ENCODE measurements at places on chromosomes 2 and 18. TPM values are rescaled to one million over a fixed set of nuclear protein-coding genes. Genes with fewer than 3 reads are reported as not detected.

Gene SERPINB10
- not detected for polyA plus RNA-seq

DNA sequence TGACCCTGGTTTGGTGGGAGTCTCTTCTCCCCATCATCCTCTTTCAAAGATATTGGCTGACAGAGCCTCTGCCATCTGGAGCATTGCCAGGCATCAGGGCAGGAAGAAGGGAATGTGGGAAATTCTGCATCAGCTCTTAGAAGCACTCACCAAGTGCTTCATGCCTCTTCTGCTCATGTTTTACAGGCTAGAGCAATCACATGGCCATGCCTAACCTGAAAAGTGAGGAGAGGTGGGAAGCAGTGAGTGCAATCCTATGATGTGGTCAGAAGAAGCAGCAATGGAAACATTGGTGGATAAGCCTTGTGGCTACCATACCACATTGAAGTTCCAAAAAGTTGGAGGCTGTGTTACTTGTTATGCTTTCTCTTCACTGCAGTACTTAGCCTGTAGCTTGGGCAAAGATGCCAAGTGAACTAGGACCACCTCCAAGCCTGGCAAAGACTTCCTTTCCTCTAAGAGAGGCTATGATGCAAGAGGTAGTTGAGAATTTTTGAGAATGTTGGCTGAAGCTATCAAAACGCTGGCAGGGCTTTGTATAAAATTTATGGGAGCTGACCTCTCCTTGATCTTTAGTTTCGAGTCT lies 64.1 kb downstream of the BCL2L11 start:
- no peak for DNase-seq

Gene ANKRD23
- 1.5 TPM for polyA plus RNA-seq

- DNase-seq = no peak
Observed at GRCh38 chr2:62800618-62801017, 95.1 kb downstream of the EHBP1 start.

DNA sequence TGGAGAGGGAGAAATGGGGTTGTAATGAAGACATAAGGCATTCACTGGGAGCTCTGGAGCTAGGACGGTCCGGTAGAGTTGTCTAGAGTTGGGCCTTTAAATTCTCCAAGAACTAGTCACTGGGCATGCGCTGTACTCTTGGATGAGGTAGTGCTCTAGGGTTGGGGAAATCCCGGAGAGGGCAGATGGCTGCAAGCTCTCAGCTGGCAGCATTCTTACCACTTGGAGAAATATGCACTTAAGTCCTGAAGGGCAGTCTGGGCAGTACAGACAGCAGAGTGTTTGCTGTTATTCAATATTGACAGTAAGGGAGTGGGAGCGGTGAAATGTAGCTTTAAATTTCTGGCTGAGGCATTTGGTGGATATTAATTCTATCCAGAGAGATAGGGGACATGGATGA lies 214.6 kb downstream of the RDH14 start:
- no peak for DNase-seq

GRCh38 chr2:178246696-178247095 lies 52.4 kb downstream of the OSBPL6 start:
- DNase-seq = no peak

Gene NOSTRIN
- 84.9 TPM for polyA plus RNA-seq

- no peak for DNase-seq
Observed at GRCh38 chr2:132489150-132489549, 72.5 kb downstream of the GPR39 start.

- no peak for DNase-seq
Observed at GRCh38 chr2:75574106-75574505, 13.4 kb upstream of the EVA1A start.

DNA sequence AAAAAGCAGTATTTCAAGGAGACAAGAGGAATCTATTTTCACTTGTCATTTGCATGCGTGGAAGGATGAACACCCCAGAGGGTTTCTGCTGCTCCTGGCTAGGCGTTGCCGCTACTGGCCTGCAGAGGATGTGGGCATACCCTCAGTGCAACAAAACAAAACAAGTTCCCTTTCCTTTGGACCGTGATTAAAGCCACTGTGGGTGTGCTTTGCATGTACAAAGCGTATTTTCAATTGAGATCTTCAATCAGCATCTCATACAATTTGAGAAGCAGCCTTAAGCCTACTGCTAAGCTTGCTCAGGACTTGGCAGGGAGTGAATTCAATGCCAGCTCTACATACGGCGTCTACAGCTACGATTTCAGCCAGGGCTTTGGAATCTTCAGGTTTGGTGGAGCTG lies 298.4 kb downstream of the LPIN1 start:
- DNase-seq = no peak

GRCh38 chr2:190469771-190470170 lies 61.6 kb downstream of the MFSD6 start:
- DNase-seq = peak; percentile 40

DNA sequence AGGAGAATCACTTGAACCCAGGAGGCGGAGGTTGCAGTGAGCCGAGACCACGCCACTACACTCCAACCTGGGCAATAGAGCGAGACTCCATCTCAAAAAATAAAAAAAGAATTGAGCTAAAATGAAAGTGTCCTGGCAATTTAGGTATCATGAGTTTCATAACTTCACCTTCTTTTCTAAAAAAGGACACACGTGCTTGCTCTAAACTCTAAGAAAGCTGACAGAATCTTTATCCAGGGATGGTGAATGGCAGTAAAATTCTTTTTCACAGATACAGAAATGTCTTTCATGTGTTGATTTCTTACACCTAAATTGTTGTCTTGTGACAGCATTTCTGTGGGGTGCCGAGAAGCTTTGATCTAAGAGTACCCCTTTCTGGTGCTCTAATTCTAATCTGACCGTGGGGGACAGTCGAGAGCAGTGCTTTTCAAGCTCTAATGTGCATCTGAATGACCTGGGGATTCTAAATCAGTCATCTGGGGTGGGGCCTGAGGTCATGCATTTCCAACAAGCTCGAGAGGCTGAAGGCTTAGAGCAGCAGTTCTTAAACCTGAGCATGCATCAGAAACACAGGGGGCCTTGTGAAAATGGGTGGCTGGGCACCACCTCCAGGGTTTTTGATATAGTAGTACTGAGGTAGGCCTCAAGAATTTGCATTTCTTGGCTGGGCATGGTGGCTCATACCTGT lies 42.1 kb upstream of the REL start:
- DNase-seq = no peak

Gene COL4A3
- 53.6 TPM for polyA plus RNA-seq

Gene GPR35
- polyA plus RNA-seq = 3.5 TPM

DNA sequence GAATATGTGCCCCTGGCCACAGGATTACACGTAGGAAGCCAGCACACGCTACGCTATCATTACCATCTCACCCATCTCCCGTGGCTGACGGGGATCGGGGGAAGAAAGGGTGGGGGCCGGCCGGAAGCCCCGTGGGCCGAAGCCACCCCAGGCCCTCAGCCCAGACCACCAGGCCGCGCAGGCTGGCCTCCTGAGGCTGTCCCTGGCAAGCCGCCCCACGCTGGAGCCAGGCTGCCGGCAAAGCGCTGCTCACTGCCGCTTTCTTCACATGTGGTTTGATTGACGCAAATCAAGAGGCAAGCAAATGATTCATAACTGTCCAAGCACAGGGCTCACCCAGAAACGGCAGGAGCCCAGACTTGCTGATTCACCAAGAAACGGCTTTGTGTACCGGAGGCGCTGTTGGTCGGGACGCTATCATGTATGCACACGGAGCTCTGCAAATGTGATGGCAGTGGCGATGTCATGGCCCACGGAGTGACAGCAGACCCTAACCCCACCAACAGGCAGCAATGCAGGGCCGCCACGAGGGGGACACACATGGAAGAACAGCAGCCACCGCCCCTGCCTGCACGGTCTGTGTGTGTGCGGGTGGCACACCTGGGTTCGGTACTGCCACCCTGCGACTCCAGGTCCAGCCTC lies 125.7 kb downstream of the HDAC4 start:
- peak; percentile 94 for DNase-seq

DNA sequence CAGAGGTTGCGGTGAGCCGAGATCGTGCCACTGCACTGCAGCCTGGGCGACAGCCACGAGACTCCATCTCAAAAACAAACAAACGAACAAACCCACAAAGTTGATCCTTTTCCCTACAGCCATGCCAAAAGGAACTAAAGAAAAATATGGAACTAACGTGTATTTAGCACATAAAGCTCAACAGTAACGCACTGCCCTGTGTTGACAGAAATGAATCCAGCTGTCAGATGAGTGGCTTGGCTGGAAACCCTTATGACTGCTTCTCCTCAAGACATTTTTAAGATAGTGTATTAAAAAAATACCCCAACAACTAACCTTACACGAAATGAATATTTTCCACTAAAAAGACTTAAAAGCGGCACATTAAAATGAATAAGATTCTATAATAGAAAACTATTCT lies 62.9 kb upstream of the TUBA3E start:
- no peak for DNase-seq

Gene CDH19
- 6.3 TPM for polyA plus RNA-seq

Gene MDH1B
- polyA plus RNA-seq = 3.1 TPM

Gene RGPD4
- not detected for polyA plus RNA-seq

DNA sequence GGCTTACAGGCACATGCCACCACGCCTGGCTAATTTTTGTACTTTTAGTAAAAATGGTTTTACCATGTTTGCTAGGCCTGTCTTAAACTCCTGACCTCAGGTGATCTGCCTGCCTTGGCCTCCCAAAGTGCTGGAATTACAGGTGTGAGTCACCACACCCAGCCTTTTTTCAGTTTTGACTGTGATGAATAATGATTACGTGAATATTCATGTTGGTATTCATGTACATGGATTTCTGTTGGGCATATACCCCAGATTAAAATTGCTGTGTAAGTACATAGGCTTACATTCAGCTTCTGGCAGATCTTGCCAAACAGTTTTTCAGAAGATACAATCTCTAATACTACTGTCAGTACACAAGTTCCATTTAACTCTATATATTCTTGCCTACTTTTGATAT lies 20.9 kb downstream of the SLC39A10 start:
- no peak for DNase-seq

- no peak for DNase-seq
Observed at GRCh38 chr2:62663920-62664795, 41.4 kb upstream of the EHBP1 start.

DNA sequence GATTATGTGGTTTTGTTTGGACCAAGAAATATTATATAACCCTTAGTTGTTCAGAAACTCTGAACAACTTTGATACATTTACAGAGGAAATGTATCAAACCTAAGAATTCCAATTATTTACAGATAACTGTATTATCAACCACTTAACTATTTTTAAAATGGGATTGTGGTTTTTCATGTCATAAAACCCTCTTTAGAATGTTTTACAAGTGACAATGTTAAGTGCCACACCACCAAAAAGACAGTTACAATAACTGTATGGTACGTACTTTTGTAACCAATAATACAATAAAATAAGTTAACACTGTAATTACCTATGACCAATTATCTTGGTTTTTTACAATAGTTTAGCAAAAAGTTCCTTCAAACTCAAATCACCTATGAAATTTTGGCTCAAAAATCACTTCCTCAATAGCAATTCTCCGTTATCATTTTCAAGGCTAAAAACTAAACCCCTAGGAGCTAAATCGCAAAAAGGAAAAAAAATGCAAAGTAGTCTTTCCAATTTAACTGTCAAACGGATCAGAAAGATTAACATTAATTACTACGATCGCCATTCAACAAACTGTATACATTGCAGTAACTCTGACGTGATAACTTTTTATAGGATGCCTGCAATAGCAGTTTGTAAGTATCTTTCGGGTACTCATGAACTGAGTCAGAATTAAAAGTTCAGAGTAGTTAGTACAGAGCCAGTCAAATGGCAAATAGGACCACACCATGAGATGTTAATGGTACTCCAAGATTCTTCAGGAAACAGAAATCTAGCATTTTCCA lies 1.5 kb downstream of the ROCK1 start:
- no peak for DNase-seq

DNA sequence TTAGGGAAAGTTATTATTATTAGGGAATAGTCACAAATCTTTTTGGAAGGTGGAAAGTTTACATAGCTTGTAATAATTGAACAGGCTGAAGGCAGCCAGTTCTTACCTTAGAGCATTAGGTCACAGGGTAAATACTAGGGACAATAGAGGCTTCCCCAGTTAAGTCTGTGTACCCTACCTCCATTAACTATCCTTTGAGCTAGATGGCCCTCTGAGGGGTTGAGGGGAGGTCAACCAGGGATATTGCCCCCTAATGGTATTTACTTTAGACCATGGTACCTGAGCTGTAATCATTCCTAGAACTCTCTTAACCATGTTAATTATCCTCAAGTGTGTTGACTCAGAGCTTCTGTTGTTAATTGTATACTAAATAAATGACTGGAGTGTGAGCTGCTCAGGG lies 120.5 kb upstream of the SCN7A start:
- DNase-seq = no peak

Gene PLB1
- polyA plus RNA-seq = 4.1 TPM

- no peak for DNase-seq
Observed at GRCh38 chr2:239958473-239958765, 66.7 kb downstream of the NDUFA10 start.

GRCh38 chr2:71560638-71561011 lies 107.3 kb downstream of the DYSF start:
- DNase-seq = no peak

GRCh38 chr2:21912405-21912804 lies 788.6 kb downstream of the TDRD15 start:
- no peak for DNase-seq

DNA sequence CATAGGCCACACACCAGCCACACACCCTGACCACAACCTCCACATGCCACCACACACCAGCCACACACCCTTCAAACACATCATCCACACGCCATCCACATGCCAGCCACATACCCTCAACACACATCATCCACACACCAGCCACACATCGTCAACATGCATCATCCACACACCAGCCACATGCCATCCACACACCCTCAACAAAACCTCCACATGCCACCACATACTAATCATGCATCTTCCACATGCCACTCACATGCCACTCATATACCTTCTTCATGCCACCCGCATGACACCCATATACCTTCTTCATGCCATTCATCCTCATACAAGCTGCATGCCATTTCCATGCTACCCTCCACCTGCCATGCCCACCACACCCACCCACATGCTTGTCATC lies 12.4 kb downstream of the TNS1 start:
- DNase-seq = no peak

DNA sequence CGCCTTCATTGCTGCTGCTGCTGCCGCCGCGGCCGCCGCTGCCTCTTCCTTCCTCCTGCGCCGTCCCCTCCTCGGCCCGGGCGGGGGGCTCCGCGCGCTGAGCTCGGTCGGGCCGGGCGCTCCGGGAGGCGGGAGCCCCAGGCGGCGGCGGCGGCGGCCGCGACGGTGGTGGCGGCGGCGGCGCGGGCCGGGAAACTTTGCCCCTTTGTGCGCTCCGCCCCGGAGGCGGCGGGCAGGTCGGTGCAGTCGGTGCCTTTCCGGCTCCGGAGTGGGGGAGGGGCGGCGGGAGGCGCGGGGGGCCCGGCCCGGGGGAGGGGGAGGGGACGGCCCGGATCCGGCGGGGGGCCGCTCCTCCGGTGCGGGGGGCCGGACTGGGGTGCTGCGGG lies 205 bp downstream of the TET3 start:
- peak; percentile 44 for DNase-seq

All from adrenal gland (tissue), 19 donors.